ENCODE measurements at places on chromosomes 5 and 9. TPM values are rescaled to one million over a fixed set of nuclear protein-coding genes. Genes with fewer than 3 reads are reported as not detected.

Gene SPATA31E1
- not detected for polyA plus RNA-seq

Gene GABRB2
- polyA plus RNA-seq: 0.14 TPM

Gene PCDHA3
- polyA plus RNA-seq: 0.03 TPM

Gene PLEKHG4B
- polyA plus RNA-seq: 0.09 TPM

Gene C5orf58
- polyA plus RNA-seq: not detected

Gene PCDHGA9
- not detected for polyA plus RNA-seq

Gene CBY3
- 0.12 TPM for polyA plus RNA-seq

Gene LRRTM2
- 0.13 TPM for polyA plus RNA-seq

Gene LCN2
- 17.5 TPM for polyA plus RNA-seq

Gene CERT1
- 8.5 TPM for polyA plus RNA-seq

Gene TXNDC8
- polyA plus RNA-seq: not detected

Gene CDC25C
- 0.37 TPM for polyA plus RNA-seq

Gene CCDC171
- polyA plus RNA-seq: 0.82 TPM

Gene TMEM215
- not detected for polyA plus RNA-seq

Gene PSAT1
- polyA plus RNA-seq: 8.6 TPM

Gene HSPB3
- 0.59 TPM for polyA plus RNA-seq

Gene KCNV2
- not detected for polyA plus RNA-seq

Gene SGCD
- 0.37 TPM for polyA plus RNA-seq

Gene LIFR
- 9.7 TPM for polyA plus RNA-seq
